Heart left ventricle (tissue), 16 donors: ENCODE measurements at places on chromosomes 3 and 15. TPM values are rescaled to one million over a fixed set of nuclear protein-coding genes. Genes with fewer than 3 reads are reported as not detected.

ZNF385D gene
- 7.9 TPM for polyA plus RNA-seq

CYP1A2 gene
- not detected for polyA plus RNA-seq

SPTBN5 gene
- polyA plus RNA-seq, result 1.3 TPM

RAF1 gene
- 62.7 TPM for polyA plus RNA-seq

CASR gene
- polyA plus RNA-seq, result not detected

SEMA6D gene
- 3.1 TPM for polyA plus RNA-seq

SLC25A26 gene
- polyA plus RNA-seq, result 22.5 TPM

CACNA1D gene
- polyA plus RNA-seq, result 0.06 TPM

ARNT2 gene
- 1.3 TPM for polyA plus RNA-seq

CSPG4 gene
- 13.9 TPM for polyA plus RNA-seq

TMCO5A gene
- not detected for polyA plus RNA-seq

IL20RB gene
- polyA plus RNA-seq, result 0.50 TPM

AP3B2 gene
- 0.06 TPM for polyA plus RNA-seq

IGF2BP2 gene
- 5.9 TPM for polyA plus RNA-seq

PLA2G4F gene
- polyA plus RNA-seq, result 3.2 TPM

LTF gene
- 3.0 TPM for polyA plus RNA-seq

CCDC191 gene
- polyA plus RNA-seq, result 0.50 TPM

ZNF80 gene
- polyA plus RNA-seq, result not detected

TNFAIP8L3 gene
- 28.0 TPM for polyA plus RNA-seq

SLC9C1 gene
- polyA plus RNA-seq, result 0.15 TPM

DLEC1 gene
- 0.61 TPM for polyA plus RNA-seq

ISLR gene
- polyA plus RNA-seq, result 6.4 TPM

RHOV gene
- polyA plus RNA-seq, result not detected
